ENCODE measurements at places on chromosomes 1 and 21. TPM values are rescaled to one million over a fixed set of nuclear protein-coding genes. Genes with fewer than 3 reads are reported as not detected.

DNA sequence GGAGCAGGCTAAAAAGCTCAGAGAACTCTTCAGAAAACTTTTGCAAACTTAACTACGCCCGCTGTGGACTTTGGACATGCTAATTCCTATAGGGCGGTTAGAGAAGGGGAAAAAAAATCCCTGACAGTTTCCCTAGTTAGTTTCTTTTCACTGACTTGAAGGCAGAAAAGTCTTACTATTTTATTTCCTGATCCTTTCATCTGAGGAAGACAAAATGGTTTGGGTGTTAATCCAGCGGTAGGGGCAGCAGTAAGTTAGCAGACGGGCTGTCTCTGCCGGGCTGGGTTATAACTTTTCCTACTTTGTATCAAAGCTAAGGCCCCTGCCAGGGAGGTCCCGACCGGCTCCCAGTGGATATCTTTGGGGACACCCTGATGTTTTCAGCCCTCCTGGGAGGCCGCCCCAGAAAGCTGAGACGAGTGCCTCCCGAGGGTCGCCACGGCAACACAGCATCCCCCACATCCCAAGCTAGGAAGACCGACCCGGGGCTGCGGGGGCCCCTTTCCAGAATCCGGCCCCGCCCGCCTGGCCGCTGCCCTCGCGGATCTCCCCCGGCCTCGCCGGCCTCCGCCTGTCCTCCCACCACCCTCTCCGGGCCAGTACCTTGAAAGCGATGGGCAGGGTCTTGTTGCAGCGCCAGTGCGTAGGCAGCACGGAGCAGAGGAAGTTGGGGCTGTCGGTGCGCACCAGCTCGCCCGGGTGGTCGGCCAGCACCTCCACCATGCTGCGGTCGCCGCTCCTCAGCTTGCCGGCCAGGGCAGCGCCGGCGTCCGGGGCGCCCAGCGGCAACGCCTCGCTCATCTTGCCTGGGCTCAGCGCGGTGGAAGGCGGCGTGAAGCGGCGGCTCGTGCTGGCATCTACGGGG is 162.6 kb downstream of the RUNX1 start:
- DNase-seq, result peak; percentile 21

- DNase-seq, result no peak
These were observed 78.2 kb downstream of the OLFML2B start for GRCh38 chr1:161945306-161946060.

DNA sequence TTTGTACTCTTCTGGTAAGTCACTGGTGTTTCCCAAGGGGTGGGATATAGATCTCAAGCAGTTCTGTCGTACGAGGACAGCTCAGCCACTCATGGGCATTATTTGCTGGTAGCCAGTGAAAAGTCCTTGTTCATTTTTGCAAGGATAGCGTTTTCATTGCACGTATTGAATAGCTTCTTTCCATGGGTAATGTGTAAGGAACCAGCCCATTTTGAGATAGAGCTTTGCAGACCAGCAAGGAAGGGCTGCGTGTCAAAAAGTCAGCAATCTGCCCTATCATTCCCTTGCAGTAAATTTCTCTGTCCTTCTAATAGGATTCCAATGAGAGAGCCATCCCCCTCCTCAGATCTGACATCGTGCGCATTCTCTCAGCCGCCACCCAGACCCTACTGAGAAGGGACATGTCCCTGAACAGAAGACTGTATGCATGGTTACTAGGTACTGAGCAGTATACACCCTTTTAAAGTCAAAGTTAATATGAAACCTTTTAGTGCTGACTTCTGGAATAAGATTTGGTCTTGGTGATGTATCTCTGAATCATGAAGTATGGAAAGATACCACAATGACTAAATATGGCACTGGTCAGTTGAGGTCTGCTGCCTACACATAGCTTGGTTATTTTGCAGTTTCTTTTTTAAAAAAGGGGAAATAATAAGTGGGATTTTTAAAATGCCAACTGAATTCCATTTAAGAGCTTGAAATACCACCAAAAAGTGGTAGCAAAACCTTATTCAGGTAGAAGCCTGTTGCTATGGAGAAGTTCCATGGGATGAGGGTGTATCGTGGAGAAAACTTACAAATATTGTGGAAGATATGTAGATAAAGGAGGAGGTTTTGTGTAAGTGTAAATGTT is 55.3 kb downstream of the DOP1B start:
- no peak for DNase-seq

DNA sequence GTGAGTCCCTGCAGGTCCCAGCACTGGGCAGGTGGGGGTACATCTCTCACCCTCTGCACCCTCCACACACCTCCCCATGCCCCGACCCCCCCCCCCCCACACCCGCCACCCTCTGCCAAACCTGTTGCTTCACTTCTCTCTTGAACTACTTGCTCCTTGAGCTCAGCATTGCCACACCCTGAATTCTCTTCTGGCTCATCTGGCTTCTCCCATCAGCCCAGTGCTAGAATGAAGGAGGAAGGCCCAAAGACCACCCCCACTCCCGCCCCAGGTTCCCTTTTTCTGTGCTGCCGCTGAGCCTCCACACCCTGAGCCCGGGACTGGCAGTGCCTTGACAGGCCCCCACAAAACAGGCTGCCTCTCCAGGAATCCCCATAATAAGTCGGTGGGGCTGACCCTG is 6.4 kb upstream of the TNNI1 start:
- no peak for DNase-seq

DNA sequence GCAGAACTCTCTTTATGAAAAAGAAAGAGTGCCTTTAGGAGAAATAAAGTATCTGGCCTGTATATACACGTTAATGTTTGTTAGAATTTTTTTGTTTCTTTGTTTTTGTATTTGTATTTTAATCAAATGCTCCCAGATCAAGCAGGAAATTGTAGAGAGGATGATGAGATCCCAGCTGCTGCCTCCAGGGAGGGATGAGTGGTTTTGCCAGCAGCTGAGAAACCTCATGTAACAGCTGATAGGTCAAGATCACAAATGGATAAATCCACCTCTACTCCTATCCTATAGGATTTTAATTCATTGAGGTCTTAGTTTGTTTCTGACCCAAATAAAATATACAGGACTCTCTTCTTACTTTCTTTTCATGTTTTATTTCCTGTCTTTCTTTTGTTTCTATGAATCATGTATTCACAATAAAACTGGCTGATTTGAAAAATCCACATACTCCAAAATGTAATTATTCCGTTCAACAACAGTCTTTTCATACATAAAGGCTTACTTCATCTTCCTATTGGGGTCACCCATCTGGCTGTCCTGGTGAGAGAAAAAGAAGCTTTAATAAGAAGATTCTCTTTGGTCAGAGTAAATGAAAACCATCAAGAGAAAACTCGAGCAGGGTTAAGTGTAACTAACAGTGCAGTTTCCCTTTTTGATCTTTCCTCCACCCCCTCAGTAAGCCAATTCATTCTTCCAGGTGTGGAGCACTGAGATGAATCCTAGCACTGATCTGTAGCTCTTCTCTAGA is 129.3 kb upstream of the PLPPR5 start:
- no peak for DNase-seq

DNA sequence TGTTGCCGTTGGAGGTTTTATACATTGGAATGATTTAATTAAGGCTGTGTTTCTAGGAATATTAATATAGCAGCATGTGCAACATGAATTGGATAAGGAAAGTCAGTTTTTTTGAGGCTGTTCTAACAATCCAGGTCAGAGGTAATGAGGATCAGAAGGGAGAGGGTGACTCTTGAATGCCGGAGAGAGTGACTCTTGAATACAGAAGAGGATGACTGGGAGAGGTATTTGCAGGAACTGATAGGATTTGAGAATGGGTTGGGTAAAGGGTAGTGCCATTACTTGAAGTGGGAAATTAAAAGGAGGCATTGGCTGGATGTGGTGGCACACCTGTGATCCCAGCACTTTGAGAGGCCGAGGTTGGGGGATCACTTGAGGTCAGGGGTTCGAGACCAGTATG is 55.6 kb upstream of the MACF1 start:
- DNase-seq, result no peak

The SIK1 gene
- 8.2 TPM for total RNA-seq

The HIVEP3 gene
- total RNA-seq, result 21.5 TPM

The MYCL gene
- total RNA-seq, result not detected

The TRIM63 gene
- 0.10 TPM for total RNA-seq

The BCL2L15 gene
- total RNA-seq, result 0.98 TPM

The CLEC20A gene
- not detected for total RNA-seq
